ENCODE measurements at places on chromosomes 1 and 21.

DNA sequence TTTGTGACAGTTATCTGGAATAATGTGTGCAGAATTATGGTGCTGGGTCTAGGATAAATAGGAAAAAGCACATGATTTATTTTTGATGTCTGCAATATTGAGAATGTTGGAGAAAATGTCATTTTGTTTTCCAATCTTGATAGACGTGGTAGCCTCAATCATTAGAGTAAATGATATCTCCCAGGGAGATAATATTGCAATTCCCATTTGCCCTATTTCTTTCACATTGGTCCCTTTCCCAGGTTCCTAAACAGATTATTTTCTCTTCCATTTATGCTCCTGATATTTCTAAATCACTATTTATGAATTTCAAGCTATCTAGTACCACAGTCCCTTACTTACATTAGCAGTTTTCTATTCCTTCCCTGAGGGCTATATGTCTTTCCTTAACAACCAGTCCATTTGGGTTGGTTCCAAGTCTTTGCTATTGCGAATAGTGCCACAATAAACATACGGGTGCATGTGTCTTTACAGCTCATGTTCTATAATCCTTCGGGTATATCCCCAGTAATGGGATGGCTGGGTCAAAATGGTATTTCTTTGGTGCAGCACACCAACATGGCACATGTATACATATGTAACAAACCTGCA, 447.3 kb downstream of the PLA2G4A start:
- ATAC-seq: no peak

DNA sequence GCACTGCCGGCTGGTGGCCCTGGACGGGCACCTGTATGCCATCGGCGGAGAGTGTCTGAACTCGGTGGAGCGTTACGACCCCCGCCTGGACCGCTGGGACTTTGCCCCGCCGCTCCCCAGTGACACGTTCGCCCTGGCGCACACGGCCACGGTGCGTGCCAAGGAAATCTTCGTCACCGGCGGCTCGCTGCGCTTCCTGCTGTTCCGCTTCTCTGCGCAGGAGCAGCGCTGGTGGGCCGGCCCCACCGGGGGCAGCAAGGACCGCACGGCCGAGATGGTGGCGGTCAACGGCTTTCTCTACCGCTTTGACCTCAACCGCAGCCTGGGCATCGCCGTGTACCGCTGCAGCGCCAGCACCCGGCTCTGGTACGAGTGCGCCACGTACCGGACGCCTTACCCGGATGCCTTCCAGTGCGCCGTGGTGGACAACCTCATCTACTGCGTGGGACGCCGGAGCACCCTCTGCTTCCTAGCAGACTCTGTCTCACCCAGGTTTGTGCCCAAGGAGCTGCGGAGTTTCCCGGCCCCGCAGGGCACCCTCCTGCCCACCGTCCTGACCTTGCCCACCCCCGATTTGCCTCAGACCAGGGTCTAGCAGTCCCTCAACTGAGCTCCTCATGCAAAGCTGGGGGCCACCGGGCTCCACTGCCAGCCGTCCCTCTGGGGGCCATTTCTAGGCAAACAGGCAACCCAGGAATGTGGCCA, 2.1 kb downstream of the KLHDC7A start:
- no peak for ATAC-seq

GRCh38 chr1:119075614-119076013, 64.8 kb downstream of the WARS2 start:
- ATAC-seq: peak; percentile 87

- ATAC-seq: no peak
Observed at GRCh38 chr1:216458812-216459211, 35.6 kb upstream of the USH2A start.

GRCh38 chr1:201652181-201652580, 113.3 kb downstream of the NAV1 start:
- ATAC-seq: no peak

Measured in gastroesophageal sphincter (tissue), 4 donors.